Prostate gland (tissue), 2 donors: ENCODE measurements at places on chromosomes 2 and 18. TPM values are rescaled to one million over a fixed set of nuclear protein-coding genes. Genes with fewer than 3 reads are reported as not detected.

DNA sequence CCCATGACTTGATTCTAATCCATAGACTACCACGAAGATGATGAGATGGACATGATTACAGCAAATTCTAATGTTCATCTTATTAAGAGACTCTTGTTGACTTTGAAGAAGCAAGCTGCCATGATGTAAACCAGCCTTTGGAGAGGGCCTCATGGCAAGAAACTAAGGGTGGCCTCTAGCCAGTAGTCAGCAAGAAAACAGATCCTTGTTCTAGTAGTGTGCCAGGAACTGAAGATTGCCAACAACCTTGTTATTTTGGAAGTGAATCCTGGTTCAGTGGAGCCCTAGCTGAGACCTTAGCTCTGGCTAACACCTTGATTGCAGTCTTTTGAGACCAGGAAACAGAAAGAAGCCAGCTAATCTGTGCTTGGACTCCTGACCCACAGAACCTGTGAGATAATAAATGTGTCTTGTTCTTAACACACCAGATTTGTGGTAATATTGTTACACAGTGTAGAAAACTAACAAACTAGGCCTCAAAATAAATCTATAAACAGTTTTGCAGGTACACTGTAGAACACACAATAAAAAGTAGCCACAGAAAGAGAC, 10.0 kb downstream of the PHOSPHO2 start:
- no peak for DNase-seq

DNA sequence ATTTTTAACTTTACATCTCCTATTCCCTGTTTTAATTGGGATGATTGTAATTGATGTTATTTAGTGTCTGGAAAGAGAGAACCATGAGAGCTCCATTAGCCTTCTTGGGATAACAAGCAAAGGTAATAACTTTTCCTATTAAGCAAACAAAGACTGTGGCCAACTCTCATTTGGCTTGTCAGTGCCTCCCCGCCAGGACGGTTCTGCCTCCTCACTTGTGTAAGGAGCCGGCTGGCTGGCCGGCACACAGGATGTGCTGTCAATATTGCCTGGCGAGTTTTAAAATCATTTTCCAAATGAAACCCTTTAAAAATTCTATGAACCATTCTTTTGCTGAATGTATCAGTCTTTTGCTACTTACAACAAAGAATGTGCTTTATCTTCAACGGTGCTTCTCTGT, 898.3 kb downstream of the CPS1 start:
- DNase-seq, result peak; percentile 5

- DNase-seq, result no peak
These were observed 33.2 kb downstream of the LAMA1 start for GRCh38 chr18:7084080-7085065.

GRCh38 chr2:134397146-134397896, 143.4 kb downstream of the MGAT5 start:
- no peak for DNase-seq

Gene CYS1
- total RNA-seq, result 1.5 TPM

GRCh38 chr2:120239488-120240287, 13.0 kb upstream of the RALB start:
- no peak for DNase-seq

DNA sequence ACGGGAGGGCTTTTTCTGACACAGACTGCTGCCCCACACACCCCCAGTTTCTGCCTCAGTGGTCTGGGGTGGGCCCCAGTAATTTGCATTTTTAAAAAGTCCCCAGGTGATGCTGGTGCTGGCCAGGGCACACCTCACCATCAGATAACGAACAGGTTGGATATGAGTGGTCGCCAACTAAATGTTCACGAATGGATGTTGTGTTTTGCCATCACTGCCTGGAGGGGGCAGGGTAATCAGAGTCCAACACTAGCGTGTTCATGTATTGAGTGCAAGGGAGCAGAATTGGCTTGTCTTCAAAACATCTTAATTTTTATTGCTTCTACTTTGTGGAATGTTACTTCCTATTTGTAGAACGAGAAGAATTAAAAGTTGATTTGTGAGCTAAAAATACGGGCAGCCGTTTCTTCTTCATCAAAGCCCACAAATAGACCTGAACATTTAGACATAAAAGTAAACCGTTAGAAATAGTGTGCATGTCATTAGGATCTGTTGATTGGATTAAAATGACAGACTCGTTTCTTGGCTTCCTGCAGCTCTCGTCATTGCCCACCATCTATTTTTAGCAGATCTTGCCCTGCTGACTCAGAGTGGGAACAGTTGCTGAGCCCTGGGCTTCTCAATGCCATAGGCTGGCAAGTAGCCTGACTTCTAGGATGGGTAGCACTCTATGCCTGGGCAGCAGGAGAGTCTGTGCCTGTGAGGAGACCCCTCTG, 45.2 kb downstream of the NCK2 start:
- no peak for DNase-seq

DNA sequence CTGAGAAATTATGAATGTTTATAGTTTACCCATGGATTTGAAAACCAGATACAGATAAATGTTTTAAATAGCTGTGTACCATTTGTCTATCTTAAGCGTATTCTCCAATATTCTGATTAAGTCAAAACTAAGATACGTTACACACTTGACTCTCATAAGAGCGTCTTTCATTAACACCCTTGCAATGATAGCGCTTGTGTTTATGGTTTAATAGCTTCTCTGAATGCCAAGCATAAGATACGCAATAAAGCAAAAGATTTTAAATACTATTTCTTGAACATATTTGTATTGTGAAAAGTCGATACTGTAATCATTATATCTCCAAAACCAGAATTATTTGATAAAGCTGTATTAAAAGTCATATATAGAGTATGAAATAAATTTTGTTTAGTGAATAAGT, 3.0 kb downstream of the CALCRL start:
- DNase-seq, result no peak

Gene SRD5A2
- total RNA-seq, result 8.5 TPM
